GM12865 (cell line): ENCODE measurements at places on chromosomes 3 and 15.

- no peak for DNase-seq
Measured at GRCh38 chr15:36632226-36632625, 52.8 kb downstream of the CDIN1 start.

GRCh38 chr3:180947761-180948390 lies 35.4 kb downstream of the FXR1 start:
- DNase-seq, result peak; percentile 18

DNA sequence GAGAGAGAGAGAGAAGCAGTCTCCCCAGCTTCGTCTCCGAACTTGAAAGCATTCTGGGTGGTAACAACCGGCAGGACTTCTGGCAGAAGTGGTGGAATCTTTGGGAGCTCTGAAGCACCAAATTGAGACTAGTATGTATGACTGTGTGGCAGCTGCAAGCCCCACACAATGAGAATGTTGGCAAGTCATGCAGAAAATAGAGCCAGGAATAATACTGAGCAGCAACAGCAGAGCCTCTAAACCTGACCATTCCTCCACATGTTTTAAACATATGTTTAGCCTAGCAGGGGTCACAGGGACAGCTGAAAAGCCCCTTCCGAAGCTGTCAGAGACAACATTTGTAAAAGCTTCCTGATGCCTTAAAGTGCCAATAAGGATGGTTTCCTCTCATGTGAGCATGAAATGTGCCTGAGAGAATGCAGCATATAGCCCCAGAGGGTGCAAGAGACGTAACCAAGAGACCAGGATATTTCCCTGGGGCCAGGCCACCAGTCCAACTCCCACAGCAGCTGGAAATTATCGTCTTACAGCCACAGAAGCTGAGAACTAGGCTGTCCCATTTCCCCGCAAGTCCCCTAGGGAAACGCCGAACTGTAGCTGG lies 178.6 kb upstream of the CCDC54 start:
- DNase-seq, result no peak

DNA sequence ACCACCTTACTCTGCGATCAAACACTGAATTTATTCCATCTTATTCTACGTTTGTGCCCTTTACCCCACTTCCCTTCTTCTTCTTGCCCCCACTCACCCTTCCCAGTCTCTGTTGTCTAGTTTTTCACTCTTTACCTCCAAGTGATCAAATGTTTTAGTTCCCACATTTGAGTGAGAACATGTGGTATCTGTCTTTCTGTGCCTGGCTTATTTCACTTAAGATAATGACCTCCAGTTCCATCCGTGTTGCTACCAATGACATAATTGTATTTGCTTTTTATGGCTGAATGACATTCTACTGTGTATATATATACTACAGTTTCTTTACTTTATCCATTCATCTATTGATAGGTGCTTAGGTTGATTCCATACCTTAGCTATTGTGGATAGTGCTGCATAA lies 78.8 kb downstream of the PDCD6IP start:
- DNase-seq, result no peak

DNA sequence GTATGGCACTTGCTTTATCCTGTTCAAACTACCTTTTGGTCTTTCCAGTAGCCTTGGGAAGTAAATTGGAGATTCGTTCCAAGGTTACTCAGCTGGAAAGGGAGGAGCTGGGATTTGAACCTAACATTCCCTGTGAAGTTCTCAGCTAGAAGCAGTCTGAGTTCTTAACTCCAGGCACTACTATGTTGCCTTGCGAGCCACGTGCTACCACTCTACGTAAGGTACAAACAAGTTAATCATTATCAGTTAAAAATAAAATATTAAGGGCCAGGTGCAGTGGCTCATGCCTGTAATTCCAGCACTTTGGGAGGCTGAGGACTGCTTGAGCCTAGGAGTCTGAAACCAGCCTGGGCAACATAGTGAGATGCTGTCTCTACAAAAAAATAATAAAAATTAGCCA lies 30.7 kb upstream of the CDCP1 start:
- no peak for DNase-seq

DNA sequence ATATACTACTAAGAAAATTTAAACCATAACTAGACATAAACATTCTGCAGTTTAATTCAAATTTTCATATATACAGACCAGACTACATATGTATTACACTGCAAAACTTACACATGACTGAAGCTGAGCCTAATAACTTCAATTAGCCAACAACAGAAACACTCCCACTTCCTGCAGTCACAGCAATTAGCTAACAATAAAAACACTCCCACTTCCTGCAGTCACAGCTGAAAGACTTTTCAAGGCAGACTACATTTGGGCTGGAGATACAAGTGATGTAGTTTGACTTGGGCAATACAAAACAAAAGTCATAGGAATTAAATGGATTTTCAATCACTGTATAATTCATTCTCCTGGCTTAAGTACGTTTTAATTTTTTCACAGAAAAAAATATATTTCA lies 10.3 kb downstream of the TM2D3 start:
- DNase-seq, result peak; percentile 41

GRCh38 chr3:53353202-53353601 lies 5.9 kb upstream of the DCP1A start:
- DNase-seq, result no peak

- peak; percentile 56 for DNase-seq
Measured at GRCh38 chr3:133662278-133662651, 524 bp upstream of the TOPBP1 start.

DNA sequence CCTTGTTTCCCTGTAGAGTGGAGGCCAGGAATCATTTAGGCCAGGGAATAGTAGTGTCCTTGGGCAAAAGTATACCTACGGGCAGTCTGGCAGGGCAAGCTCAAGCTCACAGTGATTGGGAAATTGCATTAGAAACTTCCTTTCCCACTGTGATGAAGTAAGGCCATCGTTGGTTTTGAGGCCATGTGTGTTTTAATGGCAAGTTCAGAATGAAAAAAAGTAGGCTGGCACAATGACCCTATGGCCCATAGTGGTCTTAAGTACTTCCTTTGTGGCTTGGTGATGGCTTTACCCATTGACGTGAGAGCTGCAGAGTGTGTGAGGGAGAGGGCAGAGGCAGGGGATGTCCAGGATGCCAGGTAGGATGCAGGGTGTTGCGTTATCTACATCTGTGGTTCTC lies 28.8 kb downstream of the LIMD1 start:
- no peak for DNase-seq

DNA sequence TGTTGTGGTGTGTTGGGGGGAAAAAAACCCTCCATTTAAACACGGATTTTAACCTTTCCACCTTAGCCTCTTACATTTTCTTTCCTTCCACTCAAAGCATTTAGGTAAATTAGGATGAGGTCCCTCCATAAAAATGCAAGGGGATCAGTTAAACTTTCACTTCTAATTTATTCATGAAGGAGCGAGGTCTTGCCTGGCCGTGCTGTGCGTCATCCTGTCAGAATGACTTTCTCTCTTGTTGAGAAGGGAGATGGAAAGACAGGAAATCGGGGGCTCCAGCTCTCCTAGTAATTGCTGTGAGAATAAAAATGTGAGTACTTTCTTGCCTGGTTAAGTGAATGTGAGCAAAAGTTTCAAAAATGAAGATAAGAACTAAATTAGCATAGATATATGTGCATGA lies 962.3 kb upstream of the NR2F2 start:
- DNase-seq, result no peak

DNA sequence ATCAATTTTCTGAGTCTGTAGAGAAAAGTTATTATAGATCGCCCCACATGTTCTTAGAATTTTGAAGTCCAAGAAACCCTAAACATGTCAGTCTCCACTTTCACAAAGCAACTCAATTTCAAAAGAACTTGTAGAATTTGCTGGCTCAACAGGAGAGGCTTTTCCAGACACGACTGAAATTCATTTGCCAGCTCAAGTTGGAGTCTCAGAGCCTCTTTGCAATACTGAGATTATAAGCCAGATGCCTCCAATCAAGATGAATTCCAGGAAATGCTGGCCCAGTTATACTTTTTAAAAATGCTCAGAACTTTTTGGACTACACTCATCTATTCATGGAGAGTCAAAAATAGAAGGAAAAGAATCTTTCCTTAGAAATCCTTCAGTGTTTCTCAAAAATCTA lies 56.9 kb upstream of the NLGN1 start:
- no peak for DNase-seq

DNA sequence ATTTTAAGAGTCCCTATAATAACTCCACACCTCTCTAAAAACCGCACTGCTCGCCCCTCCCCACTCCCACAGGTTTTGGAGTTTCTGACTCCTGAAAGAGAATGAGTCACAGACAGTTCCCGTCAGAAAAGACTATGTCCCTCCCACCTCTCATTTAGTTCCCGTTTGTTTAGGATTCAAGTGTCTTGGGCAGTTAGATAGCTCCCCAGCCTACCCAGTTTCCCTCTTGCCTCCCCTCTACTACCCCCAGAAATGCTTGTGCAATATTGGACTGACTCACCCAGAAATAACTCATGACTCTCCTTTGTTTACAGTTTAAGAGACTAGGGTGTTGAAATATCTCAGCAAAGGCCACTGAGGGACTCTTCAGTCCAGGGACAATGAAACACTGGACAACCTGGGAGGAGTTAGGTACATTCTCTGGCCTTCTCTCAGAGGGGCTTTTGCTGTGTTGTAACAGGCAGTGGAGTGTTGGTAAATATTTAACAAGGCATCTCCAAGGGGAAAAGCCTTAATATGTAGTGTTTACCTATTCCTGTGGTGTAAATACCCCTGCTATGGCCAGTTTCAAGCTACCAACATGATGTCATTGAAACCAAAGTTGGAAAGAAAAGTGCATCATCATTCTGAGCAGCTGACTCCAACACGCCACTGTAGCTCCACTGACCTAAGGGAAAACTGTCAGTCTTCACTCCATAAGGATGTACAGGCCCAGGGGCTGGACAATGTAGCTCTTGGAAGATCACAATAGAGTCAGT lies 96.1 kb upstream of the CHD2 start:
- DNase-seq, result peak; percentile 63

GRCh38 chr3:168534761-168535160 lies 439.0 kb upstream of the GOLIM4 start:
- no peak for DNase-seq

GRCh38 chr15:75751891-75752290 lies 39.2 kb upstream of the CSPG4 start:
- no peak for DNase-seq

GRCh38 chr15:90871716-90872485 lies 3.5 kb downstream of the FURIN start:
- no peak for DNase-seq

- no peak for DNase-seq
Measured at GRCh38 chr3:64945171-64945729, 257.4 kb upstream of the ADAMTS9 start.

- DNase-seq, result no peak
Measured at GRCh38 chr3:64574194-64574593, 113.6 kb downstream of the ADAMTS9 start.

- DNase-seq, result peak; percentile 70
Measured at GRCh38 chr3:158845765-158846350, 44.0 kb downstream of the MFSD1 start.

DNA sequence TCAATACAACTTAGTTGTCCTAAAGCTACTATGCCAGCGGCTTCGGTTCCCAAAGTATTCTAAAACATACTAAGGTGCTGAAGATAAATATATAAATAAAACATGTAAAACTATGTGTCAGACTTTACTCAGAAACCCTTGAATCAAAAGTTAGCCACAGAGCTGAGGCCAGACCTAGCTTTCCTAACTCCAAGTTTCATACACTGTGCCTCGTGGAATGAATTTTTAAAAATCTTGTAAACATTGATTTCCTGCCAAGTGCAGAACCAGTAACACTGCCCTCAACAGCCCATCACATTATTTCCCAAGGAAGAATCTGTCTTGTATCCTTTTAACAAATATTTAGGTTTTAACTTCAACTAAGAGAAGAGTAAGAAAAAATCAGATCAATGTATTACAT lies 36.4 kb downstream of the TAMM41 start:
- no peak for DNase-seq

GRCh38 chr15:64851503-64851840 lies 9.8 kb downstream of the PLEKHO2 start:
- no peak for DNase-seq

DNA sequence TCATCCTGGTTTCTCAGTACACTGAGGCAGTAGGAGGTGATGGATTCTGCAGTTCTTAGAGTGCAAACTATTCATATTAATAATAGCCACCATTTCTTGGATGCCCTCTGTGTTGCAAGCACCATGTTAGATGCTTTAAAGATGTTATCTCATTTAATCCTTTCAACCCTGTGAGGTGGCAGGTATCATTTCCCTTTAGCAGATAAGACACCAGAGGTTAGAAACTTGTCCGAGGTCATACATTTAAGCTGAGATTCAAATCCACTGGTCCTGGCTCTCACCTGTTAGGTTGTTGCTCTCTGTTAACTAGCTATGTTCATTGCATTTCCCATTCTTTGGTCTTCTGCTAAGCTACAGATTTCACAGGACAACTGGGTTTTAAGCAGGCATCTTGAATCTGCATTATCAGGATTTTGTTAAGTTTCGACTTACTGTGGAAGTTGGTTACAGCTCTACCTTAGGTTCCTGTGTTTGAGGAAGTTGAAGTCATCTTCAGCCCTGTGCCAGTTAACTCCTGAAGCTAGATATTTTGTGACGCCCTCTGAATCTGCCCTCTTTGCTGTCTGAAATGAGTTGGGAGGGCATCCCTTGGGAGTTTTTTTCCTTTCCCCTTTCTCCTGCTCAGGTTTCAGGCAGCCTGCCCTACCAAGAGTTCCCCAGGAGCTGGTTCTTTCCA lies 6.4 kb downstream of the PDE8A start:
- DNase-seq, result no peak

GRCh38 chr15:36737430-36737891 lies 158.0 kb downstream of the CDIN1 start:
- no peak for DNase-seq

DNA sequence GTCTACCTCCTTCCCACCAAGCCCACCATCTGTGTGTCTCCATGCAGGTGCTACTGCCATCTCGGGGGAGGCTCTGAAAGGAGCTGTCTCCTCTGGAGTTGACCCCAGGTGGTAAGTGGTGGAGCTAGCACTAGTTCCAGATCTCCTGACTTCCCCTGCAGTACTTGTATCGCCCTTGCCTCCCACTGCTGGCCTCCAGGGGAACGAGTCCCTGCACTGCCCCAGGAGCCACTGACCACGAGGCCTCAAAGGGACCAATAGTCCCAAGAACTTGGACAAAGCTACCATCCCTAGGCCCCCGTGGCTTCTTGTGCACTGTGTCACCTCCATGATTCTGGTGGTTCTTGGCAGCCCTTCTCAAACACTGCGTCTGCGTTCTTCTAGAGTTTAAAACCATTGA lies 98.9 kb downstream of the TOP2B start:
- DNase-seq, result no peak

- peak; percentile 55 for DNase-seq
Measured at GRCh38 chr3:102265720-102266119, 169.1 kb upstream of the ZPLD1 start.

- DNase-seq, result no peak
Measured at GRCh38 chr15:48654801-48655200, 9.3 kb upstream of the FBN1 start.

DNA sequence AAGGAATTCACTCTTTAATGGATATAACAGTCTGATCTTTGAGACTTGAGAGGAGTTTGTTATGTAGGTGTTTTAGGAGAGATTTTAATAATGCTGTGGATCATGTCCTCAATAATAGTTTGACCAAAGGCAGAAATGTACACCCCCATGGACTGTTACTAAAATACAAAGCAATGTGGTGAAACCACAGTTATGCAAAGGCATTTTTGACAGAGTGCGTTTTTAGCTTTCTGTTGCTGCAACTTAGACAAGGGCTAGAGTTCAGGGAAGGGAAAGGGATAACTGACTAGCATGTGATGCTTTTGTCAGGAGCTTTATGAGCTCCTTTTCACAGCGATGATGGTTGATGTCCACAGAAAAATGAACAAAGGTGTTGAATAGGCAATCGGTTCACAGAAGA lies 3.6 kb upstream of the STARD5 start:
- DNase-seq, result no peak
